ENCODE measurements at places on chromosomes 4 and X. TPM values are rescaled to one million over a fixed set of nuclear protein-coding genes. Genes with fewer than 3 reads are reported as not detected.

- no peak for DNase-seq
These were observed 23.5 kb upstream of the GALNT7 start for GRCh38 chr4:173145131-173145530.

- no peak for DNase-seq
These were observed 5.3 kb downstream of the GRIA3 start for GRCh38 chrX:123189338-123189737.

GRCh38 chr4:176193126-176193525 is 2.3 kb downstream of the SPATA4 start:
- DNase-seq = no peak

GRCh38 chrX:136667446-136668168 is 19.6 kb downstream of the CD40LG start:
- DNase-seq = no peak

DNA sequence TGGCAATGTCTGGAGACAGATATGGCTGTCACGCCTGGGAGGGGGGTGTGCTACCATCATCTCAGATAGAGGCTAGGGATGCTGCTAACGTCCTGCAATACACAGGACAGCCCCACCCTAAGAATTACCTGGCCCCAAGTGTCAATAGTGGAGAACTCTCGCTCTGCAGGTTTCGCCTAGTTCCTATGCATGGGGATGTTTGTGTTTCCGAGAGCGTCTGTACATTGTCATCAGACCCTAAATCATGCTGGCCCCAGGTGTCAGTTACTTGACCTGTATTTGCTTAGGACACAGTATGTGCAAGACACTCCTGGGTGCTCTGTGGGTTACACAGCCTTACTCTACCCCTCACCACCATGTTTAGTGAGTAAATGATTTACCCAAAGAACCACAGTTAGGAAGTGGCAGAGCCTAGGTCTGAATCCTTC is 90.8 kb downstream of the AFF1 start:
- DNase-seq = no peak

- no peak for DNase-seq
These were observed at the start of gene FAAH2 for GRCh38 chrX:57286507-57287251. FAAH2 (plus strand) TSS chrX:57286706; CDS start chrX:57286826, 120 bp downstream.

CYTL1 gene
- total RNA-seq = 8.9 TPM

DNA sequence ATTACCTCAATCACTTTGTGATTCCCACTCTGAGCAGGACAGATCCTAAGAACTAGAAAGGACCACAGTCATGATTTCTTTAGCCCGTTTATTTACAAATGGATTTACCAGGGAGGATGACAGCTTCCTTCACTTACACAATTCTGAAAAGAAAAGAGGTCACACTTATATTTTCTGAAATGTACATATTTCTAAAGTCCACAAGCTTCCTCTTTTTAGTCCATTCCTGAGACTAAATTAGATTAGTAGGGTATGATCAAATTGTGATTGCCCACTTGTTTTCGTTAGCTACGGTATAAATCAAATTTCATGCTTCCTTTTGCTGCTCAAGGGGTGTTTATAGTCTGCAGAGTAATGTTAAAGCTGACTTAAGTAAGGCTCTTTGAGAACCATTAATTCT is 7.6 kb upstream of the AMELX start:
- no peak for DNase-seq

DNA sequence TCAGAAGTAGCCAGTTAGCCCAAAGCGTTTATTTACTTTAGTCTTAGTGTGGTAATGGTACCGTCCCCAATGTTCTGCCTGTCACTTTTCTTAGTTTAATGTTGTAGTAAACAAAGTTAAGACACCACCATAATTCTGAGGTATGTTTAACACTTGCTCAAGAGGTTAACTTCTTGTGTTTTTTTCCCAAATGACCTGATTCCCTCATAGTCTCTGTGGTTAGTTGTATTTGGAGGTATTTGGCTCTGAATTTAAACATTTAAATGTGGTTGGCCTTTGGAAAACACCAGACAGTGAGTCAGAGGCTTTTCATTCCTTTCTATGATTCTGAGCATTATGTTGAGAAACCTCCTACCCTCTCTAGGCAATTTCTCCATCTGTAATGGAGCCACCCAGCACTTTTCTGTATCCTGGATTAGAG is 47.9 kb downstream of the CXCL1 start:
- no peak for DNase-seq

CENPVL1 gene
- total RNA-seq = not detected

DNA sequence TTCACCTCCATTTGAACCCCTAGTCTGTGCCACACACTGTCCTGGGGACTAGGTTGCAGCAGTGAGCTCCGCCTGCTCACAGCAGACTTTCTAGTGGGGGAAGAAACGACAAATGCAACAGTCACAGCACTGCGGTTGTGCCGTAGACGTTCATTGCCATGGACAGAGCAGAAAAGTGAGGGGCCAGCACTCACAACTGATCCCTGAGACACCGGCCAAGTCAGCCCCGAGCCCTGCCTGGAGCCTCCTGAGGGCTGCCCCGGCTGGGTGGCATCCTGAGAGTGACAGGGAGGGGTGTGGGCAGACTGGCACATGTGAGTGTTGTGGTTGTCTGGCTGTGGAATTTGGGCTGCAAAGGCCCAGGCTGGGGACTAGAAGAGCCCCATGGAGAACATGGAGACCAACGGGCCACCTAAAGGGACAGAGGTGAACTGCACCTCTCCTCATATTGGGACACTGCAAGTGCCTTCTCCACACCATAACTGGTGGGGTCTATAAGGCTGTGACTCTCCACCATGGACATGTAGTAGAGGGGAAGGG is 4.6 kb downstream of the DUSP9 start:
- DNase-seq = no peak

LDOC1 gene
- total RNA-seq = 3.3 TPM

GRCh38 chrX:110965409-110966090 is 130.4 kb upstream of the PAK3 start:
- no peak for DNase-seq

DNA sequence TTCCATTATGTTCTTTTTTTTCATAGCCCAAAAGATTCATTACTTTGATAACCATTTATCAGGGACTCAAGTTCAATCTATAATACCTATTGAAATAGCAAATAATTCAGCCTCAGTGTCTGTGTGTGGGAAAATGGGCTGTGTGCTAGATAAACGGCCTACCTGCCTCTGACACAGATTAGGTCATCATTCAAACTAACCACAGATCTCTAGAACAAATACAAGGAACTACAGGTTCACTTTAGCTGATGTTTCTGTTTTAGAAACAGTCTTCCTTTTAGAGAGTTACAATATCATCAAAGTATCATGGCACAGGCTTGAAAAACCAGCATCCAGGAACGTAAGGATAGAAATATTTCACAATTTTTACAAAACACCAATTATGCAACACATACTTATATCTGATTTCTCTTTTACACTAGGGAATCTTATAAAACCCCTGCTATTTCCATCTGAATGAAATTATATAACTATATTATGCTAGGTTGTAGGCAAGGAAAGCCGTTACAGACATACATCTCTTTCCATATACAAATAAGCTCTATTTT is 56.6 kb upstream of the MAB21L2 start:
- DNase-seq = no peak

- no peak for DNase-seq
These were observed 67.2 kb upstream of the BRWD3 start for GRCh38 chrX:80876877-80877276.

DNA sequence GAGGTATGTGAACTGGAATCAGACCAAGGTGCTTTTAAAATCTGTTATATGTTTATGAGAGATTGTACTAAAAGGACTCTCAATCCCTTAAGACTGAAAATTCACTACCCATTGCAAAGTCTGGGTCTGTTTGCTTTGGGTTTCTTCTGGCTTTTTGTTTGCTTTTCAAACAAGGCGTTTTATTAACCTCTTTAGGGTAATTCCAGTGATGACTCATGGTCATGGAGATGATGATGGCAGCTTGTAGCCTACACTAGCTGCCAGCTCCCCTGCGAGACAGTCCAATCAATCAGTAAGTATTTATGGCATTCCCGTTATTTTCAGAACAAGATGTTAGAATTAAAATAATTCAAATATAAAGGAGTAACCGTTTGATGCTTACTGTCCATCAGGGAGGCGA is 643.8 kb upstream of the FTHL17 start:
- DNase-seq = no peak

GRCh38 chr4:79915246-79915645 is 157.8 kb downstream of the ANTXR2 start:
- DNase-seq = no peak

DNA sequence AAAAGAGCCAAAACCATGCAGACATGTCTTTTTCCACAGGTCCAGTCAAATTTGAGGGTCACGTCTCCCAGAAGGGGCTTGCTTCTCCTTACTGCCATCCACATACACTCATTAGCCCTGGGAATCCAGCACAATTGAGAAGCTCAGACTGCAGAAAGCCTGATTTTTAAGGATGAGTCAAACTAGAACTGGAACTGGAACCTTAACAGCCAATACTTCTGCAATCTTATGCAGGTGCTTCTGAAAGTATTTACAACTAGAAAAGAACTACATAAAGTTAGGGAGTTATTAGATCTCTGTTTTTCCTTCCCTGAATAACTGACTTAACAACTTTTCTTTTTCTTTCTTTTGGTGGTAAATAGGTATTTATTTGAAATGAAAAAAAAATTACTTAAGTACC is 86.3 kb downstream of the CDS1 start:
- no peak for DNase-seq
